Activated T-cell treated with anti-CD3 and anti-CD28 coated beads, Interleukin-2, amount 50 U/mL, for 24 hours (primary cell): ENCODE measurements at places on chromosomes 16 and 17.

DNA sequence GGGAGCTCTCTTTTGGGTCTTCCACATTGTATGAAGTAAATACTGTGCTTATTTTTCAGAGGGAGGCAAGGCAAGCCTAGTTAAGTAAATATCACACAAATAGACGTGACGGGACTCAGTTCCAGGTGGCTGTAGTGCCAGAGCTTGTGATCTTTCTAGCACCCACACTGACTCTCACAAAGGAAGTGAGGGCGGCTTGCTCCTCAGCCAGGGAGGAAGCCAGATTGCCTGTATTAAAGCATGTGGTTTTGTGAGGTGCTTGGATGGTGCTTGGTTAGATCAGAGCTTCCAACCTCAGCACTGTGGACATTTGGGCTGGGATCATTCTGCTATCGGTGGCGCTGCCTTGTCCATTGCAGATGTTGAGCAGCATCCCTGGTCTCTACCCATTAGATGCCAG, 80.1 kb downstream of the VAT1L start:
- DNase-seq: no peak

DNA sequence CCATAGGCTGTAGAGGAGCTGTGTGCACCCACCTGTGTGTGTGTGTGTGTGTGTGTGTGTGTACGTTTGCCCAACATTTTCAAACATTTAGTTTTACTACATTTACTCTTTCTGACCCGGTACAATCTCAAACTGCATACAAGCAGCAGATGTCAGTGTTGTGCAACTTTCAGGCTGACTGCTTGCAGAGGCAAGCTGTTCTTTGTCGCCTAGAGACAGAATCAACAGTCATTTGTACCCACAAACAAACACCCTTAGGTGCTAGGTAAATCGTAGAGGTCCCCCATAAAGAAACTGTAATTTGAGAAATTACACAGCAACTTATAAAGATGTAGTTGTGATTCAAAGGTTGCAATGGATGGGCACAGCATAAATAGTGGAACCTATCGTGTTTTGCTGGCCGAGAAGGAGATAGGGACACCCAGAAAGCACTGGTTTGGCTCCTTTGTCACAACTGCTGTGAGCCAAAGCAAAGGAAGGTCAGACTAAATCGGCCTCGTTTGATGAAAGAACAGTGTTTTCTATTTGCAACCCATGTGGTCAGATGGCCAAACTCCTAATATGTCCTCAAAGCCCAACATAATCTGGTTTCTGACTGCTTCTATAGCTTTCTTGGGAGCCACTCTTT, 478.4 kb downstream of the TOX3 start:
- DNase-seq: no peak

GRCh38 chr17:75765981-75766380, 989 bp upstream of the GALK1 start:
- DNase-seq: no peak

DNA sequence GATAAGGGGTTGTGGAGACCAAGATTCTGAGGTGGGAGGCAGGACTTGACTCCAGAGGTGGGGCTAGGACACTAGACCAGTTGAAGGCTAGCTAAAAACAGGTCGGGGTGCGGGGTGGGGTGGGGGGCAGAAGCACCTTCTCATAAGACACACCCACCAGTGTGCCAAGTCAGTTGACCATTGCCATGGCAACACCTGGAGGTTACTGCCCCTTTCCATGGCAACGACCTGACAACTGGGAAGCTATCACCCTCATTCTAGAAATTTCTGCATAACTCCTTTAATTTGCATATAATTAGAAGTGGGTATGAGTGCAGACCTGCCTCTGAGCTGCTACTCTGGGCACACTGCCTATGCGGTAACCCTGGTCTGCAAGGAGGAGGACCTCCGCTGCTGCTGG, 53.9 kb upstream of the ALOX12 start:
- no peak for DNase-seq

GRCh38 chr16:21227866-21228265, 5.6 kb upstream of the ANKS4B start:
- no peak for DNase-seq

- no peak for DNase-seq
Observed at GRCh38 chr17:50947782-50948543, 81.8 kb upstream of the TOB1 start.

DNA sequence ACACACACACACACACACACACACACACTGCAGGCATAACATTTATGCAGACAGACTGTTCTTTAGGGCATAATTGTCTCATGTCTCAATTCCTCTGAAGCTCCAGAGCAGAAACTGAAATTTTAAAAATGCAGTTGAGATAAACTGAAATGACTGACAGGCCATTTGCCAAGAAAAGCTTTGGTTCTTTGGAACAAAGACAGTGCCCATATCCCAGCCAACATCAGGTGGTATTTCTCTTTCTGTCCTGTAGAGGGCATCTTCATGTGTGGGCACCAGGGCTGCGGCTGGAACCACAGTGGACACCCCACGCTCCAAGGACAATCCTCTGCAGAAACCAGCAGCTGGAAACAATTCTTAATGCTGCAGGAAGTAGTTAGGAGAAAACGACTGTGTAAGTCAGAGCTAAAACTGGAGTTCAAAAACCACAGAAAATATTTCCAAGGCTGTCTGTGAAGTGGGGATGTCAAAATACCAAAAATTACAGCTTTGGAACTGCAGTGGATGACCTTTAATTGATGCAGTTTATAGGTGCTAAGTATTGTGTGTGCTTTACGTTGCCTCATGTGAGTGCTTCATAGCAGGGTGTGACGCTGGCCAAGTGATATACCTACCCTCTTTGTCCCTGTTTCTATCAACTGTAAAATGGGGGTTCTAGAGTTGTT, 10.6 kb upstream of the MEFV start:
- no peak for DNase-seq

GRCh38 chr17:57453841-57454425, 197.6 kb downstream of the MSI2 start:
- DNase-seq: no peak

GRCh38 chr16:27965801-27966200, 97.7 kb downstream of the GSG1L start:
- no peak for DNase-seq
